ENCODE measurements at places on chromosomes 4 and X.

GRCh38 chr4:7144374-7145290 is 47.7 kb upstream of the SORCS2 start:
- no peak for DNase-seq

DNA sequence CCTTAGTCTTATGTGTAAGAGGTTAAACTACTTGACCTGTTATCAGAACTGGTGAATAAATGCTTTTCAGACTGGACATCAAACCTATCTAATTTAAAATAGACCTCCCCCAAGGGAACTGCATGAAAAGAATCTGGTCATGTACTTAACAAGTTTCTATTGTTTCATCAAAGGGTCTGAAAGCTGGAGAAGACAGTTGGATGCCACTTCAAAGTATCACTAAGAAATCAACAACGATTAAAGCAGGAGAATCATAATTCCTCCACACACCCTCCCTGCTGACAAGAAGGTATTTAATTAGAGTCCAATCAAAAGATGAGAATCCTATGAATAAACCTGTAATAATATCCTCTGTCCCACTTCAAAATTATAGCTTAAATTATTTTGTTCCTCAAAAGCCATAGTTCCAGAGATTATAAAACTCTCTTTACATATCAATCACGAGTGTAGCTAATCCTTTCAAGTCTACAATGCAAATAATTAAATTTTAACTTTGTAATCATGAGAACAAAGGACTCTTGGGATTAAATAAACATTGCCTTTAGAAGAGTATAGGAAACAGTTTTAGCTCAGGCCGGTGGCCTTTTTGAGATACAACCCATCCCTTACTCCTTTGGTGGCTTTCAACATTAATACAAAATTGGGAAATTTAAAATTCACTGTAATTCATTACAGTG is 35.1 kb downstream of the TSPAN5 start:
- DNase-seq, result no peak

- DNase-seq, result no peak
These were observed 1372.4 kb downstream of the C4orf33 start for GRCh38 chr4:130468340-130468739.

DNA sequence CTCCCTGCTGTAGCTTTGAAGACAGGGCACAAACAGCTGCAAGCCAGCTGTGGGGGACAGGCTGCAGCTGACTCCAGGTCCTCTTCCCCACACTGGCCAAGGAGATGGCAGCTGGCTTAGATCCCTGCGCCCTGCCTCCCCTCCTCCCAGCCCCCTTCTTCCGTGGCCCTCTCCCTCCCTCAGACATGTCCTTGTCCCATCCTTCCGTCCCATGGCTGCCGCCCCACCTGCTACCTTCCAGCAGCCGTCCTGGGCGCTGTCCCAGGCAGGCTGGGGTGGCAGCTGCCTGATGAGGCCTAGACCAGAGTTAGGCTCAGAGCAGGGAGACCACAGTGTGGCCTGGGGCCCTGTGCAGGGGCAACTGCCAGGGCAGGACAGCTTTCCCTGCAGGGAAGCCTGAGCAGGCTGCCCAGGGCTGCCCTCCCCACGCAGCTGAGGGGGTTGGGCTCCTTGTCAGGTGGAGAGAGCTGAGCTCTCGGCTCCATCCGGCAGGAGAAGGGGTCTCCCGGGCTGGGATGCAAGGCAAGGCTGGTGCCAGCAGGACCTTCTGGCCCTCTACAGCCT is 3.3 kb upstream of the BGN start:
- DNase-seq, result no peak

Data from left forelimb (tissue), 1 donor.